ENCODE measurements at places on chromosomes 2 and 18. TPM values are rescaled to one million over a fixed set of nuclear protein-coding genes. Genes with fewer than 3 reads are reported as not detected.

PPP1R1C gene
- total RNA-seq, result not detected

MYO7B gene
- not detected for total RNA-seq

PIEZO2 gene
- not detected for total RNA-seq

STAT1 gene
- total RNA-seq, result 130 TPM

SPHKAP gene
- total RNA-seq, result not detected

ACTR2 gene
- total RNA-seq, result 298 TPM

SKOR2 gene
- total RNA-seq, result not detected

EFHD1 gene
- 1.5 TPM for total RNA-seq

TEKT4 gene
- total RNA-seq, result not detected

TMEM178A gene
- total RNA-seq, result not detected

ACMSD gene
- total RNA-seq, result not detected

Data from CD4-positive, alpha-beta memory T cell (primary cell).